ENCODE measurements at places on chromosomes 4 and X.

DNA sequence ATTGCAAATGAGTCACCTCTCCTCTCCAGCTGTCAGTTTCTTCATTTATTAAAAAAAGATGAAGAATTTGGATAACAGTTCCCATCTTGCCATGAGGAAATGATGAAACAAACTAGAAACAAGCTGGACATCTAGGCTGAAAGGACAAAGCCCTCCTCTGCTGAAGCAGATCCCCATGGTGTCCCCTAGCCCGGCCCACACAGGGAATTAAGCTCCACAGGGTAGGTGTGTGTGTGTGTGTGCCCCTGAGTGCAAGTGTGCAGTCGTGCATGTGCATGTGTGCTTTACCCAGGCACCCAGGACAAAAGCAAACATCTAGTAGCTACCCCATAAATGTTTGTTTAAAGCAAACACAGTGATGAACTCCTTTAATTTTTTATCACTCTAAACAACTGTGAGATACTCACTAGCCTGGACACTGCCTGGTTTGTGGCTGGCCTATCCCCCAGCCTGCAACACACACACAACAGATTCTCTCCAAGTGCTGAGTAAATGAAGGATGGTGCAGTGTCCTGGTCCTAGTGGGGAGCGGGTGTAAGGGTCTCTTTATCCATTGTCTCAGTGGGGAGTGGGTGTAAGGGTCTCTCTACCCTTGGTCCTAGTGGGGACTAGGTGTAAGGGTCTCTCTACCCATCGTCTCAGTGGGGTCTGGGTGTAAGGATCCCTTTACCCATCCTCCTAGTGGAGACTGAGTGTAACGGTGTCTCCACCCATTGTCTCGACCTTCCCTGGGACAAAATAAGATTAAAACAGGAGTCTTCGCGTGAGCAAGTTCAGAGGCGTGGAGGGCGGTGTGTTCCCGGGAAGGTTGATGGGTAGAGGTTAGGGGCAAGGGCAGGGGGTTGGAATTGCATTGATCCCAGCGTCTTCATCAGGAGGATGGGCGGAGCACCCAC, 688 bp upstream of the EVC start:
- DNase-seq, result no peak

- no peak for DNase-seq
These were observed 48.5 kb downstream of the NELFA start for GRCh38 chr4:1960170-1960825.

GRCh38 chr4:58957711-58958110, 1847.5 kb upstream of the IGFBP7 start:
- DNase-seq, result no peak

- DNase-seq, result no peak
These were observed 602.0 kb upstream of the CPEB2 start for GRCh38 chr4:14400307-14400706.

GRCh38 chrX:153832728-153833127, 2.4 kb upstream of the PDZD4 start:
- DNase-seq, result no peak

DNA sequence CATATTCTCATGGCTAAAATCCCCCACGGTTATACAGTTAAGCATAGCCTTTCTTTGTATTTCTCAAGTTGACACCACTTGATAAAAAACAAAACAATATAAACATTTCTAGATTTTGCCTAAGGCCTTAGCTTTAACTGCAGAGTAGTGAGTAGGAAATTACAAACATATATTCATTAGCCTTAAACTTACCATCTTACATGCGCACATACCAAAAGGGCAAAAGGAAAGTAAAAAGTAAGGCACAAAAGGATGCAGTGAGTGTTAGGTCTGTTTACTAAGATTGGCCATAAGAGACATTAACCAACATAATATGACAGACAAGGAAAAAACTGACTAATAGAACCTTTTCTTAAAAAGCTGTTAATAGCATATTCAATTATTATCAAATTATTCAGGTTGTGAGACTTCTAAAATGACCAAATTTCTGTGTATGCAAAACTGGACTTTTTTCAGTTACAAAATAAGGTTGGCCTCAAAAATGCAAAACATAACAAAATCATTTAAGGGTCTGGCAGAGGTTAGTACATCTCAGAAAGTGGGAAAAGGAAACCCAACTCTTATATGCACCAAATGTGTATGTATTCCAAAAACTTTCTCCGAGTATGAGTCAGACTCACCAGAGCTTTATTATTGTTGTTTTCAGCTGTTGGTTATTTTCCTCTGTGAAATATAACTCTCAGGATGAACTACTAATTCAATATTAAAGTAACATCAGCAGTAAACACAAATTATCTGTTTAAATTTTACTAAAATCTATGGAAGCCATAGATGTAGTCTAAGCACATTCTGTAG, 39.9 kb downstream of the SEPSECS start:
- no peak for DNase-seq

DNA sequence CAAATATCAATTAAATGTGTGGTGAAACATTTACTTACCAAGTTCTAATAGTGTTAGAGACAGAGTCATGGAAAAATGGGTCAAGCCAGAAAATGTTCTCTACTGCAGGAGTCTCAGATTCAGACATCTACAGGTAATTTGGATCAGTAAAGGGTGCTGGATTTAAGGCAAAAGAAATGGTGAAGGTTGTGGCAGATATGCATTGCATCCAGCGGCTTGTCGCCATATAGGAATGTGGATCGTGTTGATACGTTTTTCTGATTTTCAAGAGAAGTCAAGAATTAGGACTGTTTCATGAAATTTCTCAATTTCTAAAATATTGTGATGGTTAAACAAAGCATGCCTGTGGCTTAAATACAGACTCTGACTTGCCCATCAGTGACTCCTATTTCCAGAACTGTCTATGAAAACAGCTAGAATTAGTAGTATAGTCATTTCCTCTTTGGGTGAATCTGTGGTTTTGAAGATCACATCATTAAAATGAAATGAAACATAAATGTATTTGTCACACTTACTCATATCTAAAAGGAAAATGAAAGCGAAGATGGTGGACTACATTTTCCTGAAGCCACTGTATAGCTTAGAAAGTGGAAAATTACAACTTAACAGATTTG, 110.1 kb upstream of the VEGFC start:
- DNase-seq, result no peak

DNA sequence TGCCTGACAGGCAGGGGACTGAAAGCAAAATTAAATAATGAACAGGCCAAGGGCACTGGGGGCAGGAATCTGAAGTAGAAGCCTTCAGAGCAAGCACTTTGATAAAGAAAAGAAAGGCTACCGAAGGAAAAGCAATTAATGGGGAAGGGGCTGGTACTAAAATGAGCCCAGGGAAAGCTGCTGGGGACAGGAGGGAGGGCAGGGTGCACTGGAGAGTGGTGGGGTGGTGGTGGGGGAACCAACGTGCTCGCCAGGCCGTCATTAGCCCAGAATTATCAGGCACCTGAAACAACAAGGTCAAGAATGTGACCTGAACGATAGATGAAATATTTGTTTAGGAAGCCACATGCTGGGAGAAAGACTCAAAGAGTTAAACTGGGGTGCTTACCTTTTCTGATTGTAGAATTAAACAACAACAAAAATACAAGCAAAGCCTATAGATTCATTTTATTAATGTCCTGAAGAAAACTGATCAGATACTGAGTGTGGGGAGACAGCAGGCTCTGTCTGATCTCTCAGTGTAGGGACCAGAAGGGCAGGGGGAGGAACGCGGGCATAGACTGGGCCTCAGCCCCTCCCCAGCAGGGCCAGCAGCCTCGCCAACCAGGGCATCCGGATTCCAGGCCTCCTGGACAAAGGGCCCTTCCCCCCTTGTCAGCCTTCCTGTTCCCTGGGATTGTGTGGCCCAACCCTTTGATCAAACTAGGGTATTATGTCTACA, 239.7 kb upstream of the KLF3 start:
- DNase-seq, result no peak

DNA sequence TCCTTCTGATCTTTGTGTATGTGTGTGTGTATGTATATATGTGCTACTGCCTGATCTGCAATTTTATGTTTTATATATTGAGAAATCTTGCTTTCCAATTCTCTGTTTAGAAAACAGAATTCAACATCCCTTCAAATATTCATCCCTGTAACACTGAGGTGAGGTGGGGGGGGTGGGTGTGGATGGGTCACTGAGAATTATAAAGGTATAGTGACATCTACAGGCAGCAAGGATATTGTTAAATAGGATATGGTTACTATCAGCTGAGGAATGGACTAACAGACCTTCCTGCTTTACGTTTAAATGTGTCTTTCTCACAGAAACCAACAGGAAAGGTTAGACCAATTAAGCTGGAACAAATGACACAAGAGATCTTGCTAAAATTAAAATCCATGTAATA, 19.0 kb upstream of the MAGEB2 start:
- DNase-seq, result no peak

- DNase-seq, result no peak
These were observed 111.9 kb upstream of the PPARGC1A start for GRCh38 chr4:24001486-24002329.

DNA sequence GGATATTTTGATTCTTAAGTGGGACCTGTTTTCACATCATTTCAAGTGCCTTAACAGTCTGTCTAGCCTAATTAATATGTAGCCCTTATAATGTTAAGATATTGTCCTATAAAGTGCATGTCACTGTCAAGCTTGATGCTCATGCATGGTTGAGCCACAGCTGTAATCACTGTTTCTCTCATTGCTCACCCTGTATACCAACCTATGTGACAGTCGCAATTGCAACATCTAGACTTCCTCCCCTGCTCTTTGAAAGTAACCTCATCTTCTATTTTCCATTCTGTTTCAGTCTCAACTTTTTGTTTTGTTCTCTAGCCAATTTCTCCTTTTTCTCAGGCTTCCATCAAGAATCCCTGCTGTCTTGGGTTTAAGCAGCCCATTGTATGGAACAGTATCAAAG, 24.4 kb upstream of the MSL3 start:
- no peak for DNase-seq

GRCh38 chr4:139454111-139455045, at the start of gene RAB33B:
Gene RAB33B, plus strand, starts transcription at chr4:139454121. Its CDS starts 75 bp downstream, at chr4:139454196.
- no peak for DNase-seq
